ENCODE measurements at places on chromosomes 13 and 19. TPM values are rescaled to one million over a fixed set of nuclear protein-coding genes. Genes with fewer than 3 reads are reported as not detected.

The FUT3 gene
- total RNA-seq: not detected

- peak; percentile 95 for DNase-seq
These were observed 76.6 kb upstream of the KLF12 start for GRCh38 chr13:74210693-74211393.

GRCh38 chr19:48907671-48908070, 7.6 kb downstream of the NUCB1 start:
- no peak for DNase-seq

The FLT3 gene
- total RNA-seq: not detected

The FLT1 gene
- total RNA-seq: 88.4 TPM

GRCh38 chr19:40240332-40240731, 13.8 kb upstream of the CCNP start:
- DNase-seq: no peak

- DNase-seq: no peak
These were observed 20.4 kb downstream of the LMO7 start for GRCh38 chr13:75656425-75656989.

The TMPRSS9 gene
- total RNA-seq: not detected

GRCh38 chr13:108643646-108644353, 14.4 kb downstream of the MYO16 start:
- DNase-seq: no peak

The TGFBR3L gene
- total RNA-seq: 12.6 TPM

DNA sequence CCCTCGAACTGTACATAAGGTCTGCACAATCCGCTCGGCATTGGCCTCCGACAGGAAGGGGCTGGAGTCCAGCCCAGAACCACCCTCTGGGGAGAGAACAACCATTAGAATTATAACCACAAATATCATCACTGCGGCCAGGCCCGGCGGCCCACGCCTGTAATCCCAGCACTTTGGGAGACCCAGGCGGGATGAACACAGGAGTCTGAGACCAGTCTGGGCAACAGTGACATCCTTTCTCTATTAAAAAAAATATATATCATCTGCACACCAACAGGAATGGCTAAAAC, 11.4 kb downstream of the COQ8B start:
- DNase-seq: no peak

The TPT1 gene
- total RNA-seq: 2,477 TPM
